GM23338 (cell line): ENCODE measurements at places on chromosomes 4 and X.
A peak's percentile ranks its signal among the peaks of the same experiment; 100 is the strongest.

GRCh38 chrX:101478366-101478765 lies 6.9 kb upstream of the ARMCX4 start:
- H3K4me3 ChIP-seq: no peak overlapping the region
- no peak overlapping the region for H3K27ac ChIP-seq
- H3K27me3 ChIP-seq: no peaks in the 10 kb centered on the region
- H3K4me1 ChIP-seq: no peaks in the 10 kb centered on the region

- no peaks in the 10 kb centered on the region for H3K27me3 ChIP-seq
- no peaks in the 10 kb centered on the region for H3K4me1 ChIP-seq
- DNase-seq: no peak
- H3K4me3 ChIP-seq: no peak overlapping the region
- H3K36me3 ChIP-seq: no peaks in the 10 kb centered on the region
Measured at GRCh38 chr4:173909294-173909693, 374.2 kb downstream of the FBXO8 start.

- no peaks in the 10 kb centered on the region for H3K27me3 ChIP-seq
- peaks cover 19% of the 10 kb centered on the region; the same call in 1 of the 2 replicates for H3K36me3 ChIP-seq
- H3K27ac ChIP-seq: no peak overlapping the region
- no peak for DNase-seq
- no peaks in the 10 kb centered on the region for H3K4me1 ChIP-seq
- no peak overlapping the region for H3K4me3 ChIP-seq
Measured at GRCh38 chr4:84719115-84719514, 136.2 kb downstream of the CDS1 start.

GRCh38 chrX:17629519-17629918 lies 107.8 kb upstream of the SCML1 start:
- no peak overlapping the region for H3K27ac ChIP-seq
- peaks cover 8% of the 10 kb centered on the region; the same call in 1 of the 2 replicates for H3K4me1 ChIP-seq
- no peak for DNase-seq
- H3K27me3 ChIP-seq: no peaks in the 10 kb centered on the region
- H3K36me3 ChIP-seq: no peaks in the 10 kb centered on the region
- H3K4me3 ChIP-seq: no peak overlapping the region

DNA sequence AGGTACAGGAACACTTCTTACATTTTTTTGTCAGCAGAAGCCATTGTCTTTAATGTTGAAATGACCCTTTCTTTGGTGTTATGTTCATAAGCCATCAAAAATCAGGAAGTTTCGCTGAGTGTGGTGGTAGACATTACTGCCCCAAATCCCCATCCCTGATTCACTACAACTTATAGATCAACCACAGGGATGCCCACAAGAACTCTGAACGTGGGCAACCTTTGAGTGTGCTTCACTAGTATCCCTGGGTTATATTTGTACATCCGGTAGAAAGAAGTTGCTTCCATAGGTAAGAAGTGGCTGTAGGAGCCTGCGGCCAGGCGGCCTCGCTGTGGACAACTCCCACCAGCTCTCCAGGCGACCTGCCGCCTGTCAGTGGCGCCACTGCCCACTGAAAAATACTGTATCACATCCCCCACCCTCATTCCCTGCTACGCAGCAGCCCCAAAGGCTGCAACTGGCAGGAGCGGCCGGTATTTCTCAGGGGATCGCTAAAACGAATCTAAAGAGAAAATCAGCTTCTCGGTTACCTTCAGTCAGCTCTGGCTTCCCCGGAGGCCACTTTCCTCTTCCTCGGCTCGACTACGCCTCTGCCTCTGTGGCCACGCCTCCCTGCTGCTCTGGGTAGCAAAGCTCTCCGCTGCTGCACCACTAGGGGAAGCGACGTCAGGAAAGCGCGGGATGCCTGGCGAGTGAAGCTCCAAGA lies 13.9 kb upstream of the ETDC start:
- no peaks in the 10 kb centered on the region for H3K27me3 ChIP-seq
- no peaks in the 10 kb centered on the region for H3K36me3 ChIP-seq
- peak overlapping the region; percentile 53 for H3K4me3 ChIP-seq
- peak; percentile 80 for DNase-seq
- H3K27ac ChIP-seq: no peak overlapping the region
- no peaks in the 10 kb centered on the region; the same call in 1 of the 2 replicates for H3K4me1 ChIP-seq

DNA sequence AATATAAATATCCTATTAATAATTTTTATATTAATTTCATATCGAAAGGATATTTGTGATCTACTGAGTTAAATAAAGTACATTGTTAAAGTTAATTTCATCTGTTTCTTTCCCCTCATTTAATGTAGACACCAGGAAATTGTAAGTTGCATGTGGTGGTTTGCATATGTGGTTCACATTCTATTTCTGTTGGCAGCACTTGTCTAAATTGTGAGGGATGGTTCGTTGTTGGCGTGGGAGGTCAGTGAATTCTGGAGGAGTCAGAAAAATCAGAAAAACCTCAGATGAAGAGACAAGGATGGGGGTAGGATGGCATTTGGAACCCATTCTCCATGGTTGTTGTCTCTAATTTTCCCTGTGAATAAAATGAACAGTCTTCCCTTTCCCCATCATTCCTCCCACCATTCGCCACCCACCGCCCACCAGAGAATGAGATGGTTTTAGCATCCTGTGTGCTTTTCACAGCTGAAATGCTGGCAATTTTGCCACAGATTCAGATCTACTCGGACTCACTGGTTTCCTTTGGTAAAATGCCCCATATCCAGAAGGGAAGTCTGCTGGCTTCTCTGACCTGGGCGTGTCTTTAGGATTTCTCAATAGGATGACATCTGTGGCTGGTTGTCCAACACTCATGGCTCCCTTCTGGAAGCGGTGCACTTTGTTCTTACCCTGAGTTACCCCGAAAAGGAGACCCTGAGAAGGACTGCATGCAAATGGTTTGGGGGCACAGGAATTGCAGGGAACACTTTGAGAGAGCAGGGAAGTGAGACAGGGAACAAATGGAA lies 52.3 kb downstream of the LGI2 start:
- H3K4me1 ChIP-seq: no peaks in the 10 kb centered on the region
- DNase-seq: no peak
- H3K4me3 ChIP-seq: no peak overlapping the region
- no peak overlapping the region for H3K27ac ChIP-seq

DNA sequence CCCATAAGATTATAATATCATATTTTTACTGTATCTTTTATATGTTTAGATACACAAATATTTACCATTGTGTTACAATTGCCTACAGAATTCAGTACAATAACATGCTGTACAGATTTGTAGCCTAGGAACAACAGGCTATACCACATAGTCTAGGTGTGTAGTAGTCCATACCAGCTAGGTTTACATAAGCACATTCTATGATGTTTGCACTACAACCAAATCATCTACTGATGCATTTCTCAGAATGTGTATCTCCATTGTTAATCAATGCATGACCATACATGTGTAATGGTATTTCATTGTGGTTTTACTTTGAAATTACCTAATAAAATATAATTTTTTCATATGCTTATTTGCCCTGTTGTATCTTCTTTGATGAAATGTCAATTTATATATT lies 288.1 kb upstream of the PCDH10 start:
- no peaks in the 10 kb centered on the region for H3K4me1 ChIP-seq
- no peak overlapping the region for H3K27ac ChIP-seq
- DNase-seq: no peak
- H3K36me3 ChIP-seq: no peaks in the 10 kb centered on the region
- no peak overlapping the region for H3K4me3 ChIP-seq

GRCh38 chrX:81489987-81490386 lies 288.1 kb downstream of the SH3BGRL start:
- H3K4me1 ChIP-seq: no peaks in the 10 kb centered on the region
- H3K27ac ChIP-seq: no peak overlapping the region
- no peaks in the 10 kb centered on the region for H3K36me3 ChIP-seq
- H3K27me3 ChIP-seq: no peaks in the 10 kb centered on the region
- peak; percentile 3 for DNase-seq

DNA sequence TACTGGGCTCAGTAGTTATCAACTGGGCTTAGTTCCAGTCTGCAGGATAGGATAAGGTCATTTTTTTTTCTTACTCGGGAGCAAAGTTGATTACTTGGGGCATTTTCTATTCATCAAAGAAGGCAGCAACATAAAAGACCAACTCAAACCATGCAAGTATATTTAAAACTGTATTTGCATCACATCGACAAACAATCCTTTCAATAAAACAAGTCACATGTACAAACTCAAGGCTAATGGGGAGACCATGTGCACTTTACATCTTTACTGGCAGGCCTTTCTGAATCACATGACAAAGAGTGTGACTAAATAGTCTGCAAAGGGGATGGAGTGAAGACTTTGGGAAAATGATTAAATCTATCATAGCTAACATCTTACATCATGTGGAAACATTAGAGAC lies 610.4 kb upstream of the BOD1L1 start:
- no peak for DNase-seq
- no peak overlapping the region for H3K27ac ChIP-seq
- no peaks in the 10 kb centered on the region for H3K27me3 ChIP-seq
- no peak overlapping the region for H3K4me3 ChIP-seq

- no peak overlapping the region for H3K27ac ChIP-seq
- no peaks in the 10 kb centered on the region for H3K36me3 ChIP-seq
- H3K4me3 ChIP-seq: no peak overlapping the region
- H3K4me1 ChIP-seq: no peaks in the 10 kb centered on the region; the same call in 1 of the 2 replicates
Measured at GRCh38 chr4:58515226-58515625, 1405.0 kb upstream of the IGFBP7 start.

GRCh38 chr4:99572527-99573240 lies 1.9 kb upstream of the MTTP start:
- H3K27ac ChIP-seq: no peak overlapping the region
- no peaks in the 10 kb centered on the region for H3K36me3 ChIP-seq
- H3K4me3 ChIP-seq: no peak overlapping the region
- no peaks in the 10 kb centered on the region for H3K27me3 ChIP-seq
- H3K4me1 ChIP-seq: peaks cover 9% of the 10 kb centered on the region; the same call in 1 of the 2 replicates

- no peaks in the 10 kb centered on the region for H3K36me3 ChIP-seq
- DNase-seq: no peak
- H3K4me3 ChIP-seq: no peak overlapping the region
- no peaks in the 10 kb centered on the region for H3K27me3 ChIP-seq
- no peak overlapping the region for H3K27ac ChIP-seq
Measured at GRCh38 chr4:105374071-105374470, 99.8 kb downstream of the PPA2 start.

- no peaks in the 10 kb centered on the region for H3K36me3 ChIP-seq
- no peak for DNase-seq
- H3K4me3 ChIP-seq: no peak overlapping the region
- no peaks in the 10 kb centered on the region for H3K27me3 ChIP-seq
- H3K4me1 ChIP-seq: no peaks in the 10 kb centered on the region
Measured at GRCh38 chrX:39574178-39574577, 523.6 kb downstream of the BCOR start.
